ENCODE measurements at places on chromosomes 2 and 18.

DNA sequence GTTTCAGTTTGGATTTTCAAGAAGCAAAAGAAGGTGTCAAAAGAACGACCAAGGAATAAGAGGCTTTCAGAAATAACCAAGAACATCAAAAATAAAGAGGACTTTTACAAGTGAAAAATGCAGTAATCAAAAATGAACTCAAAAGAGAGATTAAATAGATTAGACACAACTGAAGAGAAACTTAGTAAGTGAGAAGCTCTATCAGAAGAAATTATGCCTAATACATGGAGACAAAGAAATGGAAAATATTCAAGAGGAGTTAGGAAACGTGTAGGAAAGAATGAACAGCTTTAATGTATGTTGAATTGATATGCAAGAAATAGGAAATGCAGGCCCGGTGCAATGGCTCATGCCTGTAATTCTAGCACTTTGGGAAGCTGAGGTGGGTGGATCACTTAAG is 145.8 kb downstream of the ACOXL start:
- no peak for DNase-seq

DNA sequence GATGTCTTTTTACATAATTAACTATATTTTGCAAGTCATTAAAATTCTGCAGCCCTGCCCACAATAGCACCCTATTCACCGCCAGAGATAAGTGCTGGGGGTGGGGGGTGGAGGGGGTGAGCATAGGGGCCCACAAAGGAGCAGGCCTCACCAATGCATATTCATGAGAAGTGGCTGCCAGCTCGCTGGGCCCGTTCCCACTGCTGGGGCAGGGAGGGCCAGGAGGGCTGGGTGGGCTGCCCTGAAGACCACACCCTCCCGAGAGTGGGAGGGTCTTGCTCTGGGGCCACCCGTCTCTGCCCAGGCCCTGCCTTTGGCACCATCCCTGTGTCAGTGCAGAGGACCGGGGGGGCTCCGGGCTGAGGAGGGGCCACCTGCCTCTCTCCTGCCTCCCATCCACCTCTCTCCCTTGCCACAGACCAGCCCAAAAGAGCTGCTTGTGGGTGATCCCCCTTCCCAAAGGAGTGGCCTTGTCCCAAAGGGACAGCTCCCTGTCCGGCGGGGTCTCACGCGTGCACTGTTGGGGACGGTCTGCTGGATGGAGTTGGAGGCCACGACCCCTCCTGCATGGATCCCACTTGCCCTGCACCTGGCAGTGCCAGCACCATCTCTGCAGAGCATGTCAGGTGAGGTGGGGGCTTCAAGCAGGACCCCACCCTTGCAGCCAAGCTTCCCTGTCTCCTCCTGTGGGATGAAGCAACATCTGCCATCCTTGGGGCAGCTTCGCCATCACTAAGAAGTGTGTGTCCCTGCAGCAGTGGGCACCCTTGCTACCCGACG is 138.8 kb upstream of the GPC1 start:
- DNase-seq, result no peak

DNA sequence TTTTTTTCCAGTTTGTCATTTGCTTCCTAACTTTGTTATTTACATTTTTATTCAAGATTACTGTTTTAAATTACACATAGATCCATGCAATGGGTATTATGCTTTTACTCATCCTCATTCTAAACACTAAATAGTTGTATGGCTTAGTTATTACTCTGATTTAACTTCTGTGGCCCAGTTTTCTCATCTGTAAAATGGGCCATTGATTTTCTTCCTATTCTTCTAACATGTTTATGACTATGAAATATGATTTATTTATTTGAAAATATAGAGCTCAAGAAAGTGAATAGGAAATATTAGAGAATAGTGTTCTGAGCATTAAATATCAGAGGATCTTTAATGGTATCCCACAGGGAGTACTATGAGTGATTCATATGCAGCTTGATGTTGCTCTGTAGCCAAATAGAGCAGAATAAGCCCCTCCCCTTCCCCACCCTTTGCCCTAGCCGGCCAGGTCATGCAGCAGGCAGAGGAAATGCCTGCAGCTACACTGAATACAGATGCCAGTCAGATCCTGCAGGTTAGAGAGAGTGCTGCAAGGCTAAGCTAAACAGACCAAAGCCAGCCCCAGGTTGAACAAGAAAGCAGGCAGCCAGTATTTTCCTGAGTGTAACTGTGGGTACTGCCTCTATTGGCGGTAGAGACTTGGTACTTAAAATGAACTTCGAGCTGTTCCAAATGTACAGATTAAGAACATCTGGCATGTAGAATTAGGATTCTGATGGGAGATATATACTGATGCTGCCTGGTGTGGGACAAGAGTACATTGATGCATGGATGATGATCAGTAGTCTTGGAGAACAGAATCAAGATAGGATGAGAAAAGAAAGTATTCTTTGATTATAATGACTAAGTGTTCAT is 11.7 kb upstream of the ACYP2 start:
- no peak for DNase-seq

DNA sequence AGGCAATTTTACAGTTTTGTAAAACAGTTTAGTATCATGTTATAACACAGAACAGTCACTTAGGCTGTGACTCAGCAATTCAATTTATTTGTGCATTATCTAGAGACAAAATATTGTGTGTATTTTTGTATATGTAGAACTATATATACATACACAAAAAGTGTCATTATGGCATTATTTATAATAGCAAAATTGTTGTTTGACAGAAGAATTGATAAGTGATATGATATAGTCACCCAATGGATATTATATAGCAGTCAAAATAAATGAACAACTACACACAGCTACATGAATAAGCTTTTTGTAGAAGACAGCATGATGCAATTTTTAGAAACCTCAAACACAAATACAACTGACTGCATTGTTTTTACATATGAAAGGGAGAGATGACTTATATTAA is 334.0 kb downstream of the TRIB2 start:
- no peak for DNase-seq

DNA sequence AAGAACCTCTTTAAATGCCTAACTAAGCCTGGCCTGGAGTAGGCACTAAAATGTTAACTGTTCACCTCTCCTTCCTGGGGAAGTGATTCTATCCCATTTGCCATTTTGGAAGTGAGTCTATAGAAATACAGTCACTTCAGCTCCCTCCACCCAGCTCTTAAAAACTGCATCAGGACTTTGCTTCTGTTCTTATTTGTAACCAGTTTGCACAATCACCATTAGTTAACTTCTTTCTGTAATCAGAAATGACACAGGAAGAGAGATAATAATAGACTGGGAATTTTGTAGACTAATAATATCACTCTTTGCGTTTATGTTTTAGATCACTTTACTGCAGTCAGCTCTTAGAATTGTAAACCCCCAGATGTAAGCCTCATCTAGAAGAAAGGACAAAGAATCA is 16.0 kb upstream of the MARCO start:
- DNase-seq, result no peak

- no peak for DNase-seq
These were observed 46.4 kb upstream of the CXCR4 start for GRCh38 chr2:136164280-136164776.

DNA sequence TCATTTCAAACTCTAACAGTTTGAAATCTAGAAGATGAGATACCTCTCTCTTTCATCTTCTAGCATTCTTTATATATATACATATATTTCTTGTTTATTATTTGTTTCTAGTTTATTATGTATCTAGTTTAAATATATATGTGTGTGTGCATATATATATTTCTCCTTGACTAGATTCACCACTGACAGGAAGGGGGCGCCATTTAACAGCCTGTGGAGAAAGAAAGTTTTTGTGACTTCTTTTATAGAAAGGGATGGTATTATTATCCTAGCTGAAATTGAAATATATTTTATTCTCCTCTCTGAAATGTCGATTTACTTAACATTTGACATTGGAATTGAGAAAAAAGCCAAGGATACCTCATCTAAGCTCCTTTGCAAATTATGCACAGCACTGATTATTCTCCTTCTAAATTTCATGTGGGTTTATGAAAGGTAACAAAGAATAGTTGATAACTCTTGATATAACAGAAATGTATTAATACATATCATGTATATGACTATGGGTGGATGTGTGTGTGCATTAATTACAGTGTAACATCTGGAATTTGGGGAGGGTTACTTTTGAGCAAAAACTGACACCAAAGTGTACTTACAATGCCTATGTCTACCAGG is 160.7 kb upstream of the NT5C1B start:
- peak; percentile 67 for DNase-seq

DNA sequence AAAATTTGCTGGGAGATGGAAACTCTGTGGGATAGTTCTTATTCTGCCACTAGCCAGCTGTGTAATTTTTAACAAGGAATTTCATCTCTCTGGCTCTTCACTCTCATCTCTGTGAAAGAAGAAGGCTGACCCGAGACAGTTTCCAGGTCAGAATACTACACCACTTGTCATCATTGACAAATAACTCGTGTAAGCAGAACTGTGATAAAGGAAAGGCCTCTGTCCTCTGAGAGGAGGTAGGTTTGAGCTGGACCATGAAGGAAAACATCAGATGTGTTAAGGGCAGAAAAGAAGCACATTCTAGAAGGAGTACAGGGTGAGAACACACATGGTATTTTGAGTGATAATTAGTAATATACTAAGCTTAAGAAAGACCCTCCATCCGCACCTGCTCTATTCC is 211.4 kb upstream of the DDX18 start:
- no peak for DNase-seq

DNA sequence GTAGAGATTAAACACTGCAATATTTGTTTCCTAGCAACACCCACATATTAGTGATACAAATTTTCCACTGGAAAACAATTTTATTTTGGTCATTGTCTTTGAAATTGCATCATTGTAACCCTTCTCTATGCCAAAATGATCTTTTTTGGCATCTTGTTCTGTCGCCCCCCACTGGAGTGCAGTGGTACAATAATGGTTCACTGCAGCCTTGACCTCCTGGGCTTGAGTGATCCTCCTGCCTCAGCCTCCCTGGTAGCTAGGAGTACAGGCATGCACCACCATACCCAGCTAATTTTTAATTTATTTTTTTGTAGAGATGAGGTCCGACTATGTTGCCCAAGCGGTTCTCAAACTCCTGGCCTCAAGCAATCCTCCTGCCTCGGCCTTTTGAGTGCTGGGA is 117.4 kb downstream of the PIK3C3 start:
- no peak for DNase-seq

GRCh38 chr2:6916224-6916623 is 988 bp upstream of the RNF144A start:
- DNase-seq, result no peak

- DNase-seq, result no peak
These were observed 552.0 kb upstream of the CDH2 start for GRCh38 chr18:28728891-28729290.

DNA sequence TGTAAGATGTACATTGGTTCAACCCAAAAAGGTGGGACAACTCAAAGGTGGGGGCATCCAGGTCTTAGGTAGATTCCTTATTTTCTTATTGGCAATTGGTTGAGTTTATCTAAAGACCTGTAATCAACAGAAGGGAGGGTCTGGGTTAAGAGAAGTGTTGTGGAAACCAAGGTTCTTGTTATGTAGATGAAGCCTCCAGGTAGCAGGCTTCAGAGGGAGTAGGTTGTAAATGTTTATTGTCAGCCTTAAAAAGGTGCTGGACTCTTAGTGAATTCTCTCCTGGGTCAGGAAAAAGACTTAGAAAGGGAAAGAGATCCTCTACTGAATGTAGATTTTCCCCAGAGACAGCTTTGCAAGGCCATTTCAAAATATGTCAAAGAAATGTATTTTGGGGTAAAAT is 125.3 kb upstream of the NDUFV2 start:
- no peak for DNase-seq

DNA sequence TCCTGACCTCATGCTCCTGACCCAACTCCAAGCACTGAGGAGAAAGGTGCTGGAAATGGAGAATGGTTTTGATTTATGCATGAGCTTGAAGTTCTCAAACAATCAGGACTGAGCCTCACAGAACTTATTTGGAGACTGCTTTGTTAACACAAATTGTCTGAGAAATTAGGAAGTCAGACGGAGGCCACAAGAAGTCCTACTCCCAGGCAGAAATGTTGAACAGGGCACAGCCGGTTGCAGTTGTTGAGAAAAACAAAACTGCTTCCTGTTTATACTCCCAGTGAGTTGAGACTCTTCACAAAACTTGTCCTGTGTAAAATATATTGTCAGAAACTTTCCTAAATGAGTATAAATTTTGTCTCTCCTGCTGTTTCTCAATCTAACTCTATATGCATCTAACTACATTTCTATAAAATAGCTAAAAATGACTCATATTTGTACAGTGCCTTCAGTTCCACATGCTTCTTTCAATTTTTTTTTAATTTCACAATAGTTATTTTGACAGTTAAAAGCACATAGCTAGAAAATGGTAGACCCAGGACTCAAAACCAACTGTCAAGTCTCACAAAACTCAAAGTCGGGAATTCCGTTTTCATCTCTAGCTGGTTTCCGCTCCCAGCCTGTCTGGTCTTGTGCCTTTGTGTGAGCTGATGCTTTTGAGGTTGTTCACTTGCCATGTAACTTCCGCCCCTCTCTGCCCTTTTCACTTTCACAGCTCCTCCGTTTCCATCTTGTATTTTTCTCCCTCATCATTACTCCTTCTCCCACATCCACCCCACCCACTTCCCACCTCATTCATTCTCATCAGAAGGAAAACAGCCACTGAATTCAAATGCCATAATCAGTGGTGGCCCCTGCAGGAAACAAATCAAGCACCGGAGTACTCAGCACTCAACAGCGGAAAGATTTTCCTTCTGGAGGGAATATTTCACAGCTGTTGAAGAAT is 215.0 kb downstream of the SUCLG1 start:
- no peak for DNase-seq

- no peak for DNase-seq
These were observed 254.8 kb downstream of the RNF152 start for GRCh38 chr18:61637905-61638595.

GRCh38 chr2:213281156-213281555 is 3.1 kb upstream of the SPAG16 start:
- DNase-seq, result no peak

- no peak for DNase-seq
These were observed 1389.3 kb upstream of the ZEB2 start for GRCh38 chr2:145909175-145909755.

DNA sequence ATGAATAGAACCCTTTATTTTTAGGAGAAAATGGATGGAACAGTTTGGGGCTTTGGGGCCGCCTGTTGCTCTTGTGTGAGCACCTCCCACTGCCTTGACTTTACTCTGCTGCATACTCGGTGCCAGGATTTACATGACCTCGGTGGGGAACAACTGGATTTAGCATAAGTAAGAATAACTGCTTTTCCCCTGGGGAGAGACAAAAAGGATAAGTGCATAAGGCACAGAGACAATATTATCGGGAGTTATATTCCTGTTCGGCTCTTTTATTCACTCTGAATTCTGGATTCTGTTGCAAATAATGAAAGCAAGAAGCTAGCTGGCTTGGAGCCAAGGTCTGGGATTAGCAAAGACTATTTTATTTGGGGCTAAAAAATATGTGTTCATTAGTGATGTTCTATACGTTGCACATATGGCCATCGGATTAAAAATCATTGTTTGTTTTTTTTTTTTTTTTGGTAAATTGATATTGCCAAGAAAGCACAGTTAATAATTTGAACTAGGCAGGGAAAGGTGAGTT is 69.8 kb downstream of the CYBRD1 start:
- no peak for DNase-seq

Measured in NCI-H1694 (cell line).